ENCODE measurements at places on chromosomes 12 and 14. TPM values are rescaled to one million over a fixed set of nuclear protein-coding genes. Genes with fewer than 3 reads are reported as not detected.

GRCh38 chr14:30869551-30870155, 4.7 kb upstream of the COCH start:
- no peak overlapping the region for H3K27ac ChIP-seq
- H3K36me3 ChIP-seq = no peaks in the 10 kb centered on the region
- peaks cover 12% of the 10 kb centered on the region for H3K27me3 ChIP-seq
- H3K4me3 ChIP-seq = no peak overlapping the region
- peak; percentile 38 for DNase-seq

DNA sequence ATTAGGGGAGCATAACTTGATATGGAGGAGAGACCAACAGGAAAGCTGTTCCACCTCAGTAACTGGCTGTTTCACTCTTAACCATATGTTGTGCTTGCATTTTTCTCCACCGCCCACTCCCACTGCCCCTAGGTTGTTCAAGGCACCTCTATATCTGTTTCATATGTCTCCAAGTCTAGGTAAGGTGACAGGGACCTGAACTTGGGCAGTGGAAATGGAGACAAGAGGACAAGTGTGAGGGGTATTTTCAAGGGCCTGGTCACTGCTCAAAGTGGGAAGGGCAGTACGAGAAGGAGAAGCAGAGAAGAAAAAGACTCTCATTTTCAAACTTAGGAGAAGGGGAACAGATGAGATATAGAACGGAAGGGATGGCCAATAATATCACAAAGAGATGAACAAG, 3.1 kb downstream of the SLC38A1 start:
- H3K4me3 ChIP-seq = no peak overlapping the region
- H3K4me1 ChIP-seq = peaks cover 40% of the 10 kb centered on the region
- H3K27me3 ChIP-seq = peaks cover 31% of the 10 kb centered on the region
- H3K36me3 ChIP-seq = no peaks in the 10 kb centered on the region
- H3K27ac ChIP-seq = no peak overlapping the region
- DNase-seq = no peak

- no peak for DNase-seq
- no peaks in the 10 kb centered on the region for H3K27me3 ChIP-seq
- no peak overlapping the region for H3K4me3 ChIP-seq
- no peak overlapping the region for H3K27ac ChIP-seq
Observed at GRCh38 chr12:68092976-68093375, 66.6 kb downstream of the IFNG start.

GRCh38 chr12:3105690-3106479, 28.7 kb downstream of the TSPAN9 start:
- no peak overlapping the region for H3K4me3 ChIP-seq
- H3K4me1 ChIP-seq = peaks cover 36% of the 10 kb centered on the region
- H3K27ac ChIP-seq = no peak overlapping the region
- DNase-seq = no peak

DNA sequence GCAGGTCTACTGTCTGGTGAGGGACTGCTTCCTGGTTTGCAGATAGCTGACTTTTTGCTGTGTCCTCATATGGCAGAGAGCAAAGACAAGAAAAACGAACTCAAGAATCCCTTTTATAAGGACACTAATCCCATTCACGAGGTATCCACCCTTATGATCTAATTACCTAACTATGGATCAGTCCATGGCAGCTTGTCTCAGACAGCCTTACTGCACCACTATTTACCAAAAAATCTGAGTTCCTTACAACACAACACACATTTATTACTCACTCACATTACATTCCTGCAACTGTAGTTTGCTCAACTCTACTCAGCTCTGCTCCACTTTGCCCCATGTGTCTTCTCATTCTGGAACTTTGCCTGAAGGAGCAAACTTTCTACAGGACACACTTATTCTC, 10.1 kb upstream of the SLC6A15 start:
- no peaks in the 10 kb centered on the region for H3K4me1 ChIP-seq
- H3K36me3 ChIP-seq = no peaks in the 10 kb centered on the region
- no peak overlapping the region for H3K27ac ChIP-seq

- no peak for DNase-seq
- H3K36me3 ChIP-seq = no peaks in the 10 kb centered on the region
- H3K4me1 ChIP-seq = no peaks in the 10 kb centered on the region
- no peak overlapping the region for H3K27ac ChIP-seq
Observed at GRCh38 chr12:78293059-78293686, 462.5 kb downstream of the NAV3 start.

- H3K27ac ChIP-seq = no peak overlapping the region
- H3K36me3 ChIP-seq = no peaks in the 10 kb centered on the region
- no peak for DNase-seq
Observed at GRCh38 chr12:89083491-89083890, 268.8 kb downstream of the DUSP6 start.

GRCh38 chr12:70652451-70652850, 15.2 kb upstream of the PTPRB start:
- DNase-seq = no peak
- no peak overlapping the region for H3K4me3 ChIP-seq
- peaks cover 4% of the 10 kb centered on the region for H3K4me1 ChIP-seq

GRCh38 chr12:91111366-91112325, at the start of gene LUM:
Gene LUM (minus strand): TSS chr12:91111494. CDS start chr12:91108979, 2,515 bp downstream.
- DNase-seq = peak; percentile 98
- peak within 1 kb of the TSS; percentile 87 for H3K27ac ChIP-seq
- H3K4me1 ChIP-seq = no peaks in the 10 kb centered on the region
- peaks cover 2% of the 10 kb centered on the region for H3K36me3 ChIP-seq

- no peaks in the 10 kb centered on the region for H3K36me3 ChIP-seq
- H3K27ac ChIP-seq = peak overlapping the region; percentile 42
- peak; percentile 70 for DNase-seq
- peaks cover 19% of the 10 kb centered on the region for H3K4me1 ChIP-seq
Observed at GRCh38 chr14:70640938-70641547, 673 bp upstream of the TTC9 start.

- H3K36me3 ChIP-seq = no peaks in the 10 kb centered on the region
- no peaks in the 10 kb centered on the region for H3K4me1 ChIP-seq
- H3K4me3 ChIP-seq = no peak overlapping the region
Observed at GRCh38 chr12:88509347-88509746, 70.9 kb downstream of the KITLG start.

- H3K27me3 ChIP-seq = no peaks in the 10 kb centered on the region
- H3K4me1 ChIP-seq = peaks cover 5% of the 10 kb centered on the region
- H3K36me3 ChIP-seq = no peaks in the 10 kb centered on the region
- peak; percentile 62 for DNase-seq
- no peak overlapping the region for H3K27ac ChIP-seq
- H3K4me3 ChIP-seq = no peak overlapping the region
Observed at GRCh38 chr12:93793983-93794382, 116.8 kb downstream of the CRADD start.

GRCh38 chr12:52831251-52831650, 2.9 kb downstream of the KRT79 start:
- H3K27ac ChIP-seq = no peak overlapping the region
- H3K27me3 ChIP-seq = peaks cover 14% of the 10 kb centered on the region
- no peak for DNase-seq
- H3K4me1 ChIP-seq = no peaks in the 10 kb centered on the region
- no peak overlapping the region for H3K4me3 ChIP-seq
- no peaks in the 10 kb centered on the region for H3K36me3 ChIP-seq

DNA sequence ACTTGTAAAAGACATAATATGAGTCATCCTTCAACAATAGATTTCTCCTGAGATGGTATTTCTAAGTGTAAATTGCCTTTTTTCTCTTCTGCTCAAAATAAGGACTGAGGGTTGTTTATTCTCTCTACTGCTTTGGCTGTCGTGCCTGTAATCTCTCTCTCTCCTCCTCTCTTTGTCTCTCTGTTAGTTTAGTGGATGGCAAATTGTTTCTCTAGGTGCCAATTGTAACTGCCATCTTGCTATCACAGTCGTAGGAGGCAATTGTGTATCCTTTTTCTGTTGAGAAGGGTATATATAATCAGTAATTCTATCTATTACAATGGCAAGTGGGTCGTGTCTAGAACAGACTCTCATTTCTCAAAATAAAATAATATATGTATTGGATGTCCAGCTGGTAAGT, 545.0 kb upstream of the FBXO33 start:
- no peak overlapping the region for H3K4me3 ChIP-seq
- no peaks in the 10 kb centered on the region for H3K4me1 ChIP-seq
- H3K27ac ChIP-seq = no peak overlapping the region
- no peaks in the 10 kb centered on the region for H3K36me3 ChIP-seq
- H3K27me3 ChIP-seq = no peaks in the 10 kb centered on the region
- no peak for DNase-seq

- H3K4me1 ChIP-seq = peaks cover 26% of the 10 kb centered on the region
- H3K27me3 ChIP-seq = no peaks in the 10 kb centered on the region
- H3K27ac ChIP-seq = peak overlapping the region; percentile 16
- peak; percentile 95 for DNase-seq
- H3K4me3 ChIP-seq = peak overlapping the region; percentile 4
- peaks cover 11% of the 10 kb centered on the region for H3K36me3 ChIP-seq
Observed at GRCh38 chr12:116717466-116718437, 20.1 kb downstream of the SPRING1 start.

DNA sequence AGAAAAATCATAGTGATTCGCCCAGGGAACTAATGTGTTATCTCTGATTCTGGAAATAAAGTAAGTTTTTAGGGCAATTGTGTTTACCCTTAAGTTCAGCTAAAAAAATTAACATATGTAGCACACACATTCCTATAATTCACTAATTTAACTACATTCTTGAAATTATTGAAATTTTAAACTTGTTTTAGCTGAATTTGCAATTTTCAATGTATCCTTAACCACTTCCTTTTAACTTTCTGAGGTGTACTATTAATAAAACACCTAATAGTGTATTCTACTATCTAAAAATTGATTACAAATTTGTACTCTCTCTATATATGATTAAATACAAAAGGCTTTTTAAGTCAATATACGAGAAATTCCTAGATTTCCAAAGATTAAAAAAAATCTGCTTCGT, 2.2 kb downstream of the KLHL28 start:
- H3K27ac ChIP-seq = no peak overlapping the region
- no peaks in the 10 kb centered on the region for H3K36me3 ChIP-seq
- H3K27me3 ChIP-seq = no peaks in the 10 kb centered on the region
- peaks cover 6% of the 10 kb centered on the region for H3K4me1 ChIP-seq
- no peak overlapping the region for H3K4me3 ChIP-seq

DNA sequence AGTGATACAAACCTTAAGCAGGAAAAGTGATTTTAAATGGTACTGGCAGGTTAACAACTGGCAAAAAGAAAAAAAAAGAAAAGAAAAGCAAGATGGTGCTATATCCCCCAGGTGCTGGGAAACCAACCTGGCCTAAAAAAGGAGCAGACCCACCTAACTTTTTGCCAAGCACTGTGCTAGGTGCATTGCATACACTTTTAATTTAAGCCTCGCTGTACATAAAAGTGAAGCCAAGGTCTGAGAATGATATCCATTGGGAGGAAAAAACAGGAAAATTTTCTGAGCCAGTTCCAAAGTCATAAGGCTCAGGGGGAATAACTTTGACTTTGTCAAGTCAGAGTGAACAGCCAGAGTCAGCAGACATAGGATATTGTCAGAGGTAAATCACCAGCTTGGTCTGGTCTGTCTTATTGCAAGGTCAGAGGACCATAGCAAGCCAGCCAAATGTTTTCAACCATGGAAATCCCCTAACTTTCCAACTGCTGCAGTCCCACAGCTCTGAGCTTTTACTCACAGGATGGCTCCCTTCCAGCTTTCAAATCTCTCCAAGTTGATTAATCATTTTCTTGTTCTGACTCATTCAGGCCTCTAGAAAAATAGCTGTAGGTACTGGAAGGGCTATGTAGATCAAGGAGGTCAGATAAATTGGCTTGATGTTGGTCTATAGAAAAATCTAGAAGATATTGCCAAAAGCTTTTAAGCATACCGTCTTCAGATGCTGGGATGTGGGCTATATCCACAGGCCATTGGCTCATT, 412.9 kb downstream of the RAD51B start:
- H3K4me3 ChIP-seq = no peak overlapping the region
- H3K36me3 ChIP-seq = no peaks in the 10 kb centered on the region
- H3K27ac ChIP-seq = peak overlapping the region; percentile 87

SSPN gene
- 113 TPM for polyA plus RNA-seq

RTL1 gene
- 48.0 TPM for polyA plus RNA-seq

EML5 gene
- polyA plus RNA-seq = 0.38 TPM

KRT2 gene
- not detected for polyA plus RNA-seq

RPL10L gene
- not detected for polyA plus RNA-seq

IGF1 gene
- 27.6 TPM for polyA plus RNA-seq

ACSM4 gene
- polyA plus RNA-seq = 0.11 TPM

CCDC196 gene
- polyA plus RNA-seq = not detected

SLC17A8 gene
- 0.37 TPM for polyA plus RNA-seq

RNASE1 gene
- 259 TPM for polyA plus RNA-seq

MMAB gene
- 23.8 TPM for polyA plus RNA-seq

All from muscle of leg (tissue), 16 donors.